ENCODE measurements at places on chromosomes 1 and 21.

- DNase-seq = no peak
Measured at GRCh38 chr1:207890136-207890738, 20.7 kb downstream of the CD34 start.

DNA sequence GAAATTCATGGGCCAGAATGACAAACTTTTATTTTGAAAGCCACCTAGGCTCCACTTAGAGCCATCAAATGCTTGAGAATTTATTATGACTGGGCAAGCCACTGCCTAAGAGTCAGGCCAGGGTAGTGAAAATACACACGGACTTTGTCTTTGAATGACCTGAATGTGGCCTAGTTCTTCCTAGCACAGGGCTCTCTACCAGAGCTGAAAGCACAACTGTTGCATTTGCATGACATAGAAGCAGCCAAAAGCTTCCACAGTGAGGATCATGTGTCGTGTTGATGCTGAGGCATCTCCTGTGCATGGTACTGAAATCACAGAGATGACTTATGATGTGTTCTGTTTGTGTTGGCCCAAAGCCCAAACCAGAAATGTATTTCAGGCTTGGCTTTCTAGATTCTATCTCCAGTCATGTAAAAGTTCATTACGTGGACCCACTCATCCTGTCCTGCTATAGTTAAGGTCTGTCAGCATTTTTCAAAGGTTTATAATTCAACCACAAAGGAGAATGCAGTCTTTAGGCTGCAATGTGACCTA, 164.0 kb upstream of the UBE2U start:
- DNase-seq = no peak

- no peak for DNase-seq
Measured at GRCh38 chr1:175221557-175222175, 29.1 kb upstream of the KIAA0040 start.

DNA sequence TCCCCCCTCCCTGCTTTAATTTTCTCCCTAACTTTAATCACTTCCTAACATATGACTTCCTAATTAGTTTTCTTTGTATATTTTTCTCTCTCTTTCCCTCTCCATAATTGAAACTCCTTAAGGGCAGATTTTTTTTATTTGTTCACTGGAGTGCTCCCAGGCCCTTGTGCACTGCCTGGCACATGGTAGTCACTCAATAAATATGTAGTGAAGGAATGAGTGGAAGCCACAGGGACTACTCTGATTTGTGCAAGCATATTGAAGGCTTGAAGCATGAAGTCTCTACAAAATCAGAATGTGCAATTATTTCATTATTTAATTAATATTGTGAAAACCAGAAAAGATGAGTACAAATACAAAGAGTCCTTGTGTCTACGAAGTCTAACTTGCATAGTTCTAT, 41.5 kb downstream of the SNX7 start:
- DNase-seq = no peak

GRCh38 chr1:240235521-240236288, 144.0 kb downstream of the FMN2 start:
- DNase-seq = no peak

DNA sequence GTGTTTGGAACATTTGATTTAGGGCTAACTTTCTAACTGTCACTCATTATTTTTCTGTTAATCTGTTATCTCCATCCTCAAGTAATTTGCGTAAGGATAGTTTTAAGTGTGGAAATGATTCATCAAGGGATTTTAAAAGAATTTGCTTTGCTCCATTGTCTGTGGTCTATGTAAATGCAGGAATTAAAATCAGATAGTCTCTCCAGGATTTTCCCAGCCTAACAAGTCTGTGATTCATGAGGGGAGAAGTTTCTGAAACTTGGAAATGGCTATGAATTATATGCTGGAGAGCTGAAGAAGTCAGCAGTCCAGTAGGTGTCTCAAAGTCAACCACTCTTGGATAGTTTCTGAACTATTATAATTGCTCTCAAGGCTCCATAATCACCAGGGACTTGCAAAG, 264.5 kb downstream of the MRPL39 start:
- DNase-seq = no peak

DNA sequence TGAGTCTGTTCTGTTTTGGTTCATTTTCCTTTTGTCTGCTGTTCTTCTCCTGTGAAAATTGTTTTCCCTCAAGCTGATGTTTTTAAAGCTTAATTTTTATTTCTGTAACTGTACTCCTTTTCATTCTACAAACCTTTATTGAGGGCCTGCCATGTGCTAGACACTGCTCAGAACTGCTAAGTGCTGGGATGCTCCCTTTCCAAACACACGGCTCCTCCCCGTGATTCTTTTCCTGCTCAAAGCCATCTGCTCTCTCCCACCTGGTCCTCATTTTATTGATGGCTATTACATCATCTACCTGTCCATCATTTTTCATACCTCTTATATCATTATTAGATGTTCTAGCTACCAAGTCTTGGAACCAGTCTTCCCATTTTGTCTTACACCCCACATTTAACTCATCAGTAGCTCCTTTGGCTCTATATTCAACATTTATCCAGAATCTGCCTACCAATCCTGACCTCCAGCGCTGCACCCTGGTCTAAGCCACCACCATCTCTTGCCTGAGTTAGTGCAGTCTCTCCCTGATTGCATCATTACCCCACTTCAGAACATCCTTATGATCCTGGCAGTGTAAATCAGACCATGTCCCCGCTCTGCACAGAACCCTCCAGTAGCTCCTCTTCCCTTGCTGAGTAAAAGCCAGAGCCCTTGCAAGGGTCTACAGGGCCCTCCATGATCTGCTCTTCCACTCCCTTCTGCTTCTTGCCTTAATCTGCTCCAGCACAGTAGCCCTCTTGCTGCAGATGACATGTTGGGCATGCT, 118.1 kb downstream of the CACNA1E start:
- DNase-seq = no peak

DNA sequence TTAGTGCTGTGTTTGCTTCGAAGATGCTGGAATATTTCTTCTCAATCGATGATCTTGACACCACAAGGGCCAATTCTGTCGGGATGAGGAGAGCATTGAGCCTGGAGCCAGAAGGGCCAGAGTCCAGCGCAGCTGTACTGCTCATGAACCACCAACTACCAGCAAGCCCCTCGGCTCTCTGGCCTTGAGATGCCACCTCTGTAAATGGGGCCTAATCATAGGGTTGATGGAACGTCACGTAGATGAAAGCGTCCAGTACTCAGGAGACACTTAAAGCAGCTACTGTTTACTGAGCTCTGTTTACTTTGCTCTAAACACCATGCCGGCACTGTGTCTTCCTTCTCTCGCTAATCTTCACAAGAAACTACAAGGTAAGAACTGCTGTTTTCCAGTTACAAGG, 26.3 kb downstream of the CCDC185 start:
- DNase-seq = no peak

GRCh38 chr21:45031571-45032191, 42.7 kb upstream of the ADARB1 start:
- DNase-seq = no peak

DNA sequence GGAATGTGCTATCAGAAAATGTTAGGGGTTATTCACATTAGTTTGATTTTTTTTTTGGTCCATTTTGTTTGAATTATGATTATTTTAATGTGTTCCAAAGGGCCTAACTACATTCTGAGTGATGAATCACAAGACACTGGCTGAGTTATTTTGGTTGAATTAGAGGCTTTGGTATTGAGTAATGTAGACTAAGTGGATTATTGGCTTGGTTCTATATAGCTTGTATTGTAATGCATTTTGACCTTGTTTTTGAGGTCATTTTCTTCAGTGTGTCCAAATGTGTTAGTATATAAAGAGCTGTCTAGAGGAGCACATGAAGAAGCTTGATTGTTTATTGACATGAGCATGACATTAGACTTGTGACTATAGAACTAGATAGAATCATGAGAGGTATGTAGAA, 3.4 kb downstream of the ZNF326 start:
- no peak for DNase-seq
